ENCODE measurements at places on chromosomes 2 and 18.

- no peak for DNase-seq
Observed at GRCh38 chr2:99598441-99598840, 108.6 kb upstream of the REV1 start.

DNA sequence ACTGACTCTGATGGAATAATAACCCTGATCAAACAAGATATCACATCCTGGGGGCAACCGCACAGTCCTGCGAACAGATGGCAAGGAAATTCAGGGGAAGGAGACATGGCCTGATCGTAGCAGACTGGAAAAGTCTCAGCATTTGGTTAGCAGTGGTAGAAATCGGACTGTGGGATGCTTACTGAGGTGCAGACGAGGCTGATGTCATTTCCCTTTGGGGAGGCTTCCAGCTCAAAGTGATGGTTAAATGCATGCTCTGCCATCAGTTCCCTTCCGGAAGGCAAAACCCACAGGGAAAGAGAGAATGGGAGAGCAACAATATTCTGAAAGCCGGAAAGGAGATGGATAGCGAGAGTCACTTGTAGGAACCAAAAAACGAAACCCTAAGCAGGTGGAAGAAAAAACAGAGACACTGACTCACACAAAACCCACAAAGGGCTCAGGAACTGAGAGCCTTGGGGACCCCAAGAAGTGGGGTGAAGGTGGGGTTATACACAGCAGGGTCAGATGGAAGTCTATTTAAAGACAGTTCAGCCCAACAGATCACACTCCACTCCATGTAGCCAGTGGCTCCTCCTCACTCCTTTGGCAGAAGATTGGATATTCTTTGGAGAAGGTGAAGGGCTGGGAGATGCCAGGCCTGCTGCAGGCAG lies 93.1 kb downstream of the INPP5D start:
- no peak for DNase-seq

- no peak for DNase-seq
Observed at GRCh38 chr2:235024931-235025773, 73.3 kb downstream of the SH3BP4 start.

GRCh38 chr2:211035548-211036185 lies 479.3 kb downstream of the CPS1 start:
- DNase-seq, result no peak

DNA sequence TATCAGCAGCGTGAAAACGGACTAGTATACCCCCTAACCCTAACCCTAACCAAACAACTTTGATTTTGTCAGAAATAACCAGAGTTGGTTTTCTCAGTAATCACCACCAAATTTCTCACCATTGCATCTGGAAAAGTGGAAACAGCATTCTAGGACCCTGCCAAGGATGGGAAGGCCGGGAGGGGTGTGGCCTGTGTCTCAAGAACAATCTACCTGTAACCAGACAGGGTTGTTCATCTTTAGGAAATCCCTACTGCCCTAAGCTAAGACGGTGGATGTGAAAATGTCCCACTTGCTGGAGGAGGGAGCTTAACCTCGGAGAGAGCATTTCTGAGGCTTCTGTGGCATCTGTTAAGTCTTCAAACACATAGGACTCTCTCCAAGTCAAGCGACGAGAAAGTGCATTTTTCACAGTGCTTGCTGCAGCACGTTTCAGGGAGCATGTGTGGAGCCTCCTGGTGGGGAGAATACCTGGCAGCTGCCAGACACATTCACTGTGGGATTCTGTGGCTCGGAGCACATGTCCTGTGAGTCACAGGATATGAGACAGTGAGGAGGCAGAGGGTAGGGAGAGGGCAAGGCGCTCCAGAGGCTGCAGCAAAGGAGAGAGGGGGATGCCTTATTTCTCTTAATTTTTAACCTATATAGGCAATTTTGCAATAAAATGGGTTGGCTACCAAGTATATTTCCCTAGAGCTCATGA lies 207.5 kb downstream of the SPP2 start:
- no peak for DNase-seq

DNA sequence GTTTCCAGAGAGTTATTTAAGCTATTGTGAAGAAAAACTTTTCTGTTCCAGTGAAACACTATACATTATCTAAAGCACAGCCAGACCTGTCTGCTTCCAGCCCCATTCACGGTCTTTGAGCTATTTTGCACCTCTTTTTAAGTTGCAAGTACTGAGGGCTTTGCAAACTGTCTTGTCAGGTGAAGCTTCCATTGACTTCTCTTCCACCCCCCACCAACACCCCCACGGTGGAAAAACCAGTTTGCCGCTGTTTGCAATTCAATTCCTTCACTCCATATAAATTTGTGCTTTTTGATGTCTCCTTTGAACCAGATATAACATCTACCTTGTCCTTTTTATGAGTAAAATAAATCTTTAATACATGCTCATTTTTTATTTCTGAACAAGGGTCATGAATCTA lies 15.7 kb downstream of the B3GNT7 start:
- DNase-seq, result no peak

- no peak for DNase-seq
Observed at GRCh38 chr18:37383036-37383785, 182.4 kb downstream of the CELF4 start.

DNA sequence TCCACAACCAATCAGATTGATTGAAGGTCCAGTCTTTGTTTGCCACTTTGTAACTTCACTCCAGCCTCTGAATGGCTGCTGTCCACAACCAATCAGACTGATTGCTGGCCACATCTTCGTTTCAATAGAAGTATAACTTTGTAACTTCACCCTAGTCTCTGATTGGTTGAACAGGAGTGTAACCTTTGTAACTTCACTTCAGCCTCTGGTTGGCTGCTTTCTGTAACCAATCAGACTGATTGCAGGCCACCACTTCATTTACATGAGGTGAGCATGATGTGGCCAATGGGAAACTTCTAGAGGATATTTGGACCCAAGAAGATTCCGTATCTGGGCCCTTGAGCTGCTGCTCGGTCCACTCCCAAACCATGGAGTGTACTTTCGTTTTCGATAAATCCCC lies 16.9 kb upstream of the ALPP start:
- DNase-seq, result no peak

DNA sequence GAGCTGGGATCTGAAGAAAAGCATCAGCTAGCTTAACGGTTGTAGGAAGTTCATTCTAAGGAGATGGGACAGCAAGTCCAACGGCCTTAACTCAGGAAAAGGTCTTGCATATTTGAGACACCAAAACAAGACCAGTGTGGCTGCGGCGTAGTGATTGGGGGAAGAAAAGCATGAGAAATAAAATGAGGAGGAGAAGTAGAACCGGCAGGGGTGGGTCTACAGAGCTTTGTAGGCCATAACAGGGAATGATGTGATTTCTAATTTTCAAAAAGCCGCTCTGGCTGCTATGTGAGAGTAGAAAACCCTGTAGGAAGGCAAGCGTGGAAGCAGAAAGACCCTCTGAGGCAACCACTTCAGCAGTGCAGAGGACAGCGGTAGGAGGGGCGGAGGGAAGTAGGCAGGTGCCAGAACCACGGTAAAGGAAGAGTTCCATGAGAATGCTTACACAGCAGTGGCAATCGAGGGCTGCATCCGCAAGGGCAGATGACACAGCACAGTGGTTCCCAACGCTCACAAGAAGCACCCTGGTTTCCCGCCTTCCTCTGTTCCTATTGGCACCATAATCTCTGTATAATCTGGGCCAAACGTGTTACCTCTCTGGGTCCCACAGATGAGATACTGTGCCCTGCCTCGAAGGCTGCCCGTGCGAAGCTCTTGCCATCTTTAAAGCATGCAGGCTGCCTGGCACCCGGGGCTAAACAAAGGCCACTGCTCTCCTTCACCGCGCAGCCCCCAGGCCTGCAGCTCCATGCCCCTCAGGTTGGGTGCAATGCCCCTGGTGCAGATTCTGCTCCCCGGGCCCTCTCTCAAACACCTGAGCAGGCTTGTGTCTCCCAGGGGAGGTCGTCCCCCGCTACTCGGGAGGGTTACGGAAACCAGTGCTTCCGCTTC lies 795 bp downstream of the ANKRD39 start:
- no peak for DNase-seq

DNA sequence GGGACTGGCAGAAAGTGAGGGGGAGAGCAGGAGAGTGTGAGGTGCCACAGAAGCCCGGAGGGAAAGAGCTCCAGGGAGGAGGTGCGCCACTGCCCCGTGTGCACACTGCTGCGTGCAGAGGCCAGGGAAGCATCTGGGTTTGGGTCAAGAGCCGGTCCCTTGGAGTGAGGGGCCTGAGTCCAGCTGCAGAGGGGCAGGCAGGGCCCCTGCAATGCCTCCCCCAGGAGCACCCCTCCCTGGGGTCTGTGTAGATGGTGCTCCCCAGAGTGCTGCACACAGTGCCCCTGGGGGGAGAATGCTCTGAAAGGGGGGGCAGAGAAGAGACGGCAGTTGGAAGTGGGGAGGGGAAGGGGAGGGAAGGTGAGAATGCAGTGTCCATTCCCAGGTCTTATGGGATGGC lies 3.7 kb upstream of the LIMS2 start:
- DNase-seq, result no peak

DNA sequence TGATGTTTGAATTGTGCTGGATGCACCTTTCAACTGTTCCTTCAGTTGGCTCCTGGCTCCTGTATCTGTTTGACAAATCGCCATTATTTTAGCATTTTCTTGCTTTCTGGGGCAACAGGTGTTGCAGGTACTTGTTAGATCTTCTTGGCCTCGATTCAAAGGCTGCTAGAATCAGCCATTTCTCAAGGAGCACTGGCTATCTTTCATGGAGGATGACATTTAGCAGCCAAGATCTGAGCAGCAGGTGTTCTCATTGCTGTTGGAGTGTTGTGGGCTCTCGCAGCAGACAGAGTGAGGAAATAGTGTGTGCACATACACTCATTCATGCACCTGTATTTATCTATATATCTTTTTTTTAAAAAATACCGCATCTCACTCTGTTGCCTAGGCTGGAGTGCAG lies 52.2 kb downstream of the INPP5D start:
- DNase-seq, result no peak

DNA sequence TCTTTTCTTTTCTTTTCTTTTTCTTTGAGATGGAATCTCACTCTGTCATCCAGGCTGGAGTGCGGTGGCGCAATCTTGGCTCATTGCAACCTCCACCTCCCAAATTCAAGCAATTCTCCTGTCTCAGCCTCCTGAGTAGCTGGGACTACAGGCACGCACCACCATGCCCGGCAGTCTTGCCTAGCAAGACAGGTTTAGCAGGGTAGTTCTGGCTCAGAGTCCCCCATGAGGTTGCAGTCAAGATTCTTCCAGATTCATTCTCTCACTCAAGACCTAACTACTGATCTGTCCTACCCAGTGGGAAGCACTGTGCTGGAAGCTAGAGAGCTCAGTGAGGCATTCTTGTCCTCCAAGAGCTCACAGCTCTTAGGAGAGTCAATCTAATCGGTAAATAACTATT lies 17.6 kb upstream of the ZAP70 start:
- DNase-seq, result no peak

- no peak for DNase-seq
Observed at GRCh38 chr2:27860111-27860510, 30.1 kb downstream of the RBKS start.

GRCh38 chr2:56713978-56714377 lies 530.2 kb downstream of the CCDC85A start:
- no peak for DNase-seq

DNA sequence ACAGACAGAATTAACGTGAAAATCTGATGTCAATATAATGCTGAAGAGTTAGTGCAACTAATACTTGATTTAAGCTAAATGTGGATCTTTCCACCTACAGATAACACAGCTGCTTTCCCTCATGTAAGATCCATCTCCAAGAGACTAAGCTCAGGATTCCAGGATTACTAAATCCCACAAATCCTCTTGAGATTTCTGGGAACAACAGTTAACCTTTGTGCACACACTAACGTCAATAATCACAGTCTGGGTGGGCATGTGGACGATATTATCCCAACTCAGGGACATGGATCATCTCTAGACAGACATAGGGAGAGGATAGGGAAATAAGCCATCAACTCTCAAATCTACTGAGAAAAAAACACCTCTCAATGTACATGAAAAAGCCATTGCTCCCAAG lies 432.6 kb downstream of the SATB2 start:
- no peak for DNase-seq

DNA sequence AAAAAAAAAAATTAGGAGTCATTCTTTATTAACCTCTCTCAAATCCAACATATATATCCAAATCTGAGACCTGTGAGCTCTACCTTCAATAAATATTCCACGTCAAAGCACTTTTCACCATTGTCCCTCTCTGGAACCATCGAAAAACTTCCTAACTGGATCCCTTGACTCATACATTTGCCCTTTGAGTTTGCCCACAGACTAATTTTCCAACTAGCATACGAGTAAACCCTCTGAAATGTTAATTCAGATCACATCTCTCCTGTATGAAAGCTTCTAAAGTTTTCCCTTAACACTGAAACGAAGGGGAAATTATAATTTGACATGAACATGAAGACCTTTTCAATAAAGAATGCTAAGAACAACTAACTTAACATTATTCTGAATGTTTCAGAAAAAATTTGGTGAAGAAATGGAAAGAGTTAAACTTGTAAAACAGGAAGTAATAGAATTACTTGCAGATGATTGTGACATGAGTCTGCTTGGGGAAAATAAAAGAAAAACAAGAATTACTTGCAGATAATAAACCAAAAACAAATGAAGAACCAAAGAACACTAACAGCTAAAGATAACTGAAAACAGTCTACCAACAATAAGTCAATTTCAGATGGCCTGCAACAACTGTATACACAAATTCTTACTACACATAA lies 110.6 kb downstream of the C2orf74 start:
- DNase-seq, result no peak

DNA sequence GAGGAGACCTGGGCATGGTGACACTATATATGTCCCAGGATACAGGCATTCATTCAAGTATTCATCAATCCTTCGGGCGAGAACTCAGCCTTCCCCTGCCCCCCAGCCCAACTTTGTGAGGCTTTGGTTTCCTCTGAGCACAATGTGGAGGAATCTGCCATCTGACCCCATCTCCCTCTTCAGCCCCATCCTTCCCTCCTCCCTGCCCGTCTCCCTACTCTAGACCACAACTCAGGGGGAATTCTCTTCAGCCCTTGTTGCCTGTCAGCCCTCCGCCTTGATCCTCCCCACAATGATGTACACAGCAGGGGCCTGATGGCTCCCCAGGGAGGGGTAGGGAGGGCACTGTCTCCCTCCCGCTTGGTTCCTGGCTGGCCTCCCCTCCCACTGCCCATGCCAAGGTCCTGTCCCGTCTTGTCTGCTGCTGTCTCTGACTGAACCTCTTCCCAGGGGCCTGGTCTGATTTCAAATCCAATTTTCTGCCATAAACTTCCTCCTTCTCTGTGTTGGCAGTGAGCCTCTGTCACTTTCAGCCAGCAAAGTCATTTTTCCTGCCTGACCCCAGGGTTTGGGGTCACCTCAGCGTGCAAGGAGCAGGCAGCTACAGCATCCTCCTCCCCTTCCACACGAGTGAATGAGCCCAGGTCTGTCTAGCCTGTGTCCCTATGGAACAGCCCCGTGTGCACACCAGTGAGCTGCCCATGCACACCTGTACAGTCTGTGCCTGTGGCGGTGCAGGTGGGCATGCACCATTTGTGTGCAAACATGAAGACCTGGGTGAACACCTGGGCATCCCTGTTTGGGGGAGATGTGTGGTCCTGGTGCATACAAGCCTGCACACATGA lies 197.3 kb downstream of the CELF4 start:
- DNase-seq, result no peak

- DNase-seq, result no peak
Observed at GRCh38 chr2:217489145-217489960, 513.4 kb downstream of the TNS1 start.

- no peak for DNase-seq
Observed at GRCh38 chr2:234313558-234313957, 183.3 kb downstream of the ARL4C start.

All from stimulated activated CD8-positive, alpha-beta memory T cell treated with anti-CD3 and anti-CD28 coated beads, Interleukin-15, amount 100 ng/mL, for 24 hours (primary cell).